ENCODE measurements at places on chromosomes 7 and 10.

GRCh38 chr7:155962191-155962967 lies 150.1 kb upstream of the SHH start:
- no peak for DNase-seq

- no peak for DNase-seq
These were observed 1.1 kb downstream of the ITGA8 start for GRCh38 chr10:15718694-15719048.

GRCh38 chr7:113282875-113283274 lies 164.5 kb upstream of the SMIM30 start:
- no peak for DNase-seq

GRCh38 chr10:99981581-99982199 lies 28.1 kb downstream of the DNMBP start:
- no peak for DNase-seq

DNA sequence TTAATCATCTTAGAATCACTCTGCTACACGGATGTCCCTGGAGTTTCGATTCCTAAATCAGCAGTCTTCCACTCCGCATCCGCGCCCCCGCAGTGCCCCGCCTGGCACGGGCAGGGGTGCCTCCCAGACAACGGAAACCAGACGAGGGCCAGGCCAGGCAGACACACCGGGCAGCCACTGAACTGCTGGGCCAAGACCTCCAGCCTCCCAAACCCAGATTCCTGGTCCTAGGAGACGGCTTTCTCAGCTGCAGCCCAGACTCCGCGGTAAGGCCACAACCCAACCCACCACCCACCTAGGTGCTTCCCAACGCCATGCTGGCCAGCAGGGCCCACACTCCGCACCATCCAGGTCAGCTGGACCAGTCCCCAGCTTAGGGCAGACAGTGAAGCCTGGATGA lies 33.2 kb downstream of the MAD1L1 start:
- DNase-seq, result no peak

DNA sequence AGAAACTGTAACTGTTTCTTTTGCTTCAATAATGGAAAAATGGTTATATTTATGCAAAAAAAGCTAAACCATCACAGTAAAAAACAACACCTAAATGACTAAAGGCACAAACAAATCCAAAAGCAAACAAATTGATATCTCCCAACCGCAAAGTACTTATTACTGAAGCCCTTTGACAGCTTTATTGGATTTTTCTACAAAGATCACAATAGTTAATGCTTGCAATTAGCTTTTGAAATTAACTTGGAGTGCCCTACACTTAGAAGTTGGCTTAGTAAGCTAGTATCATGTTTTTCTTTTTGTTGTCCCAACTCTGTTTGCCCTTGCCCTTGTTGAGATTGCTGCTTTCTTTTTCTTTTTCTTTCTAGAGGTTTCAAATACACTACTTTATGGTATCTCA lies 257.5 kb downstream of the INHBA start:
- DNase-seq, result no peak

DNA sequence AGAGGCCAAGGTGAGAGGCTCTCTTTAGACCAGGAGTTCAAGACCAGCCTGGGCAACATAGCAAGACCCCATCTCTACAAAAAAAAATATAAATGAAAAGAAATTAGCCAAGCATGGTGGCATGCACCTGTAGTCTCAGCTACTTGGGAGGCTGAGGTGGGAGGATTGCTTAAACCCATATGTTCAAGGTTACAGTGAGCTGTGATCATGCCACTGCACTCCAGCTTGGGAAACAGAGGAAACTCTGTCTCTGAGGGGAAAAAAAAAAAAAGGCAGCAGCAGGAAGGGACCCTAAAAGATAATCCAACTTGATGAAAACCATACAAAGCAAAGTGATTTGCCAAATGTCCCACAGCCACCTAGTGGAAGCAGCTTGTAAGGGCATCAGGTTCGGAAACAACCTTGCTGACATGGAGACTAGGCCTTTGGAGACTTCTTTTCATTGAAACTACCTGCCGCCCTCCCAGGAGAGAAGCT lies 15.6 kb upstream of the PBLD start:
- DNase-seq, result no peak

GRCh38 chr7:38398725-38399321 lies 125.4 kb upstream of the TARP start:
- DNase-seq, result peak; percentile 38

GRCh38 chr7:155166673-155167370 lies 96.7 kb downstream of the HTR5A start:
- no peak for DNase-seq

DNA sequence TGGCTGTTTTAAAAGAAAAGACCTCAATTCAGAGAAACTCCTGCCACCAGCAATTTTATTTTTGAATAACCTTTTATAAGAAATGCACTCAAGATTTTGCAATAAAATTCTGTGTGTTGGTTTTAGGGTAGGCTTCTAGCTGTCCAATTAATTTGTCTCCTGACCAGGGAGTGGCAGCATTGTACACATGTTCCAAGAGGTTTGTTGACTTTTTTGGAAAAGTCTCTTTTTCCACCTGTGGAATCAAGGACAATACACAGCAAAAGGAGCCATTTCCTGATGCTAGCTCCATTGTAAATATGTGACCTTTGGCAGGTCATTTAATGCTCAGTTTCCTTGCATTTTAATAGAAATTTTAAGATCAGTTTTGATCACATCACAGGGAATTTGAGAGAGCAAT lies 1.8 kb downstream of the GIMAP5 start:
- no peak for DNase-seq

DNA sequence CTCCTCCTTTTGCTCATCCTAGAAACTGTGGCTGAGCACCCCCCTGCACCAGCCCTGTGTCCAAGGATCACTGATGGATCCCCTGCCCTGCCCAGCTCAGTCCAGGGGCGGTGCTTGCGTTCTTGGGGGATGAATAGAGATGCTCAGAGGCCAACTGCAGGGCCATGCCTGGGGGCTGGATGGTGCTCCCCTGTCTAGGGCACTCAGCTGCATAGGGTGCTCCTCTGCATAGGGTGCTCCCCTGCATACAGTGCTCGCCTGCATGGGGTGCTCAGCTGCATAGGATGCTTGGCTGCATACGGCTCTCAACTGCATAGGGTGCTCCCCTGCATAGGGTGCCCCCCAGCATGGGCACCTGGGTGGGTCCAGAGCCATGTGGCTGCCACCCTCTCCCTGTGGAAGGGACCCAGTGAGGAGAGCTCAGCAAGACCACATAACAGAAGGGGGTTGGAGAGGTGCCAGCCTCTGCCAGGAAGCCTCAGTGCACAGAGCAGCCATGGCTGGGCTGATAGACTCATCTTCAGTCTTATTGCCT lies 95.0 kb downstream of the BMS1 start:
- no peak for DNase-seq

GRCh38 chr10:114306116-114306973 lies 67.3 kb downstream of the VWA2 start:
- no peak for DNase-seq

GRCh38 chr10:75957314-75958120 lies 526.1 kb downstream of the LRMDA start:
- DNase-seq, result no peak

DNA sequence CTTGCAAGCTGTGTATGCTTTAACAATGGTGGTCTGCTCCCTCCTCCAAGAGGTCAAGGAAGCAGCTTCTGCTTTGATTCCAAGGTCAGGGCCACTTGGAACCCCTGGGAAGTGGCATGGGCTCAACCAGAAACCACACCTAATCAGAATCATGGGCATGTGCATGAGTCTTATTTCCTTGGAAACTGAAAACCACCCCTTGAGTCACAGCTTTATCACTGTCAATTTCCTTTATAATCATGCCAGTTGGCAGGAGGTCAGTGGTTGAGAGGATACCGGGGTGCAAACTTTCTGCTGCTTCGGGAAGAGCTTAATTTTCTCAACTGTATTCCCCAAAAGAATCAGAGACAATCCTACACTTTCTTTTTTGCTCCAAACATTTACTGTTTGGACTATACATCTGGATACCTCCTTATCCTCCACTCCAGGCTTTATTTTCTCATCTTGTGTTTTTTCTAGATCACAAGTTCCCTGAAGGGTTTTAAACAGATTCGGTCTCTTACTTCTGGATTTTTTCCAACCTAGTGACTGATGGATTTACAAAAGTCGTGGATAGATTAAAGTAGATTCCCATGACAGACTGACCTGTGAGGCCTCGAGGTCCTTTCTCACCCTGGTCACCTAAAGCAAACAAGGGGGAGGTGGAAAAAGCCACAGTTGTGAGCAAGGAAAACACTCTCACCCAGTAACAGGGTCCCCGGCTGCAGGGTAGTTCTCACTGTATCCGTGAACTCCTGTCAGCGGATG lies 36.0 kb downstream of the COL17A1 start:
- DNase-seq, result no peak

- DNase-seq, result no peak
These were observed 86.6 kb downstream of the ITGB8 start for GRCh38 chr7:20417260-20417659.

DNA sequence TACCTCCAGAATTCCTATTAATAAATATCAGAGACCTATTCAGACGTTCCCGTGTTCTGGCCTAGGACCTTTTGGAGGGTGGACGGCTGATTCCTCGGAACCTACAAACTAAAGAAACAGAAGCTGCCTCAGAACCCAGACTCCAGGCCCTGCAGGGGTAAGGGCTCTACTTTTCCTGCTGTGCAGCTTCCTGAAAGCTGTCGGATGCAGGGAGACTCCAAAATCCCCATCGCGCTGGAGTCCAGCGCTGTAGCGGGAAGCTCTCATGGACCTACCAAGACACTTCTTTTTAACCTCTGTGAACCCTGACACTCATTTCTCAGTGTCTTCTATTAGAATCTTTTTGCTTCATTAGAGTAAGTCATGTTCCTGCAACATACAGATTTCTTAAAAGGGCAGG lies 244.5 kb upstream of the PITRM1 start:
- no peak for DNase-seq

DNA sequence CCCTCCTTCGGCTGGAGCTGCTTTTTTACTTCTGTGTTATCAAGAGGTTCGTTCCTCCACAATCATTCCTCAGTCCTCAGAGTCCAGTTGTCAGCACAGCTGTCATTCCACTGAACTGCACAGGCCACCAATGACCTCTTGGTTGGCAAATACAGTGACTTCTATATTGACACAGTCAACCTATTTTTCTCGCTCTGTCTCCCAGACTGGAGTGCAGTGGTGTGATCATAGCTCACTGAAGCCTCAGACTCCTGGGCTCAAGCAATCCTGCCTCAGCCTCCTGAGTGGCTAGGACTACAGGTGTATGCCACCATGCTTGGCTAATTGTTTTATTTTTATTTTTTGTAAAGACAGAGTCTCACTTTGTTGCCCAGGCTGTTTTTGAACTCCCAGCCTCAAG lies 27.7 kb downstream of the CRCP start:
- DNase-seq, result no peak

DNA sequence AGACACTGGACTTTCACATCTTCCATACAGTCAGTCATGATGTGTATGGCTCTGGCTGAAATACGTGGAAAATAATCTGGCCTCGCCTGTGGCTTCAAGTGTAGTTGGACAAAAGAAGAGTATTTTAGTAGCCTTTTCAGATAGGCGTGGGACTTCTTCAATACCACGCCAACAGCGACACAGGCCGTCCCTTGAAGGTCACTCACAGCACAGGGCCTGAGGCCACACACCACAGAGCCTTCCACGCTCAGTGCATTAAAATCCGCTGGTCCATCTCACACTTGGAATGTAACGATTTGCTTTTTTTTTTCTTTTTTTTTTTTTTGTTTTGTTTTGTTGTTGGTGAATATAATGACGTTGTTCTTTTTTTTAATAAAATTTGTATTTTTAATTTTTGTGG lies 51.8 kb upstream of the SUN1 start:
- no peak for DNase-seq

DNA sequence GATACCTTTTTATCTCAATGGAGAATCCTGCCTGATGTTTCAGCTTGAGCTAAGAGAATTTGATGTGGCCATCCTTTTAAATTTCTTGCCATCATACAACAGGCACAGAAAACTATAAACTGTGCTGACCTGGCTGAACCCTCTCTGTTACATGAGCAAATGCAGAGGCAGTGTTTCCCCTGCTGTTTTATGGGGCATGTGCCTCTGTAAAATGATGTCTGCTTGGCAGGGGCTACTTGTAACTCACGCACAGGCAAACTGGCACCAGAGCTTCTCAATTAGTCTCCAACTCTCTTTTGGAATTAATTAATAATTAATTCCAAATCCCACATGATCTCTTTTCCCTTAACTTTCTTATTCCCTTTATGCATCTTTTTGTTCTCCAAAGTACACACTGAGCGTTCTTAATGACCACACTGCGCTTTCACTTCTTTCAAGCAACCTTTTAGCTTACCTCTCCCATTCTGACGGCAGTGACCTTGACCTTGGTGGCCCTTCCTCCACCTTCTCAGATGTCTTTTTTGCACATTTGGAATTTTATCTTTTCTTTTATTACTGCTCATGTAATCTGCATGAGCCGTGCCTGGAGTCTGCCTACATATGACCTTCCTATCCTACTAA lies 334.0 kb downstream of the PLXNA4 start:
- no peak for DNase-seq

GRCh38 chr10:2881720-2882620 lies 185.4 kb upstream of the PFKP start:
- no peak for DNase-seq

GRCh38 chr7:17099083-17099973 lies 199.1 kb upstream of the AHR start:
- DNase-seq, result no peak

DNA sequence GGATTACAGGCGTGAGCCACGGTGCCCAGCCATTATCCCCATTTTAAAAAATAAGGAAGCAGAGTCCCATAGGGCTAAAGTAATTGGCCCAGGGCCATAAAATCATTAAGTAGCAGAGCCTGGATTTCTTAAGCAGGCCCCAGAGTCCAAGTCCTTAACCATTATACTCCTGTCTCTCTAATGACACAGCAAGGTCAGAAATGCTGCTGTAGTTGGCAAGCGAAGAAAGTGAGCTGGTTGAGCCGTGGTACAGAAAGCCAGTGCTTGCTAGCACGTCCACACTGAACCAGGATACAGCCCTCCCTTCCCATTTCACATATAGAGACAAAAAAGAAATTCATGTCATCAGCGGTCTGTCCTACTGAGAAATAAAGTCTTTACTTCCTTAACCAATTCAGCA lies 562.7 kb downstream of the GALNT17 start:
- no peak for DNase-seq

- no peak for DNase-seq
These were observed 110.2 kb downstream of the LARP4B start for GRCh38 chr10:821322-821721.

DNA sequence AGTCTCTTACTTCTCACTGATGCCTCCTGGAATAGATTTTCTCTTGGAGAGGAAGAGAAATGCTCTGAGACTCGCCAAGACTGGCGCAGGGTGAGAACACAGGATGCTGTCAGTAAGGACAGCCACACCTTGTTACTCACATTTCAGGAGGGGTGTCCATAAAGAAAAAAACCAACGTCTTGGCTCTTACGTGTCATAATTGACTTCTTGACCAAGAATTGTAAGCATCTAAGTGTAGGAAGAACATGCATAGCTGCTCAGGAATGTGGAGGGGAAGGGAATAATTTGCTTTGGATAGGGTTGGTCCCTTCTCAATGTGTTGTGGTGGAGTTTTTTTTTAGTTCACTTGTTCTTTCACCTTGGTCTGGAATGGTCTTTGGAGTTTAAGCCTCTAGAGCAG lies 43.8 kb upstream of the ZNF438 start:
- no peak for DNase-seq

GRCh38 chr10:114933588-114933987 lies 4.4 kb upstream of the TRUB1 start:
- no peak for DNase-seq

- DNase-seq, result no peak
These were observed 1244.4 kb downstream of the SORCS3 start for GRCh38 chr10:105885495-105885894.

GRCh38 chr10:118167056-118167700 lies 120.4 kb upstream of the RAB11FIP2 start:
- no peak for DNase-seq

- peak; percentile 24 for DNase-seq
These were observed 26.3 kb upstream of the WDFY4 start for GRCh38 chr10:48658243-48658974.

Data from stimulated activated CD8-positive, alpha-beta memory T cell treated with anti-CD3 and anti-CD28 coated beads, Interleukin-2, amount 100 ng/mL, for 1 hour (primary cell).